ENCODE measurements at places on chromosomes 1 and 21.

GRCh38 chr1:112458756-112459155, 50.0 kb upstream of the WNT2B start:
- no peak for DNase-seq

- DNase-seq, result no peak
Observed at GRCh38 chr21:34962586-34963222, 86.4 kb downstream of the RUNX1 start.

DNA sequence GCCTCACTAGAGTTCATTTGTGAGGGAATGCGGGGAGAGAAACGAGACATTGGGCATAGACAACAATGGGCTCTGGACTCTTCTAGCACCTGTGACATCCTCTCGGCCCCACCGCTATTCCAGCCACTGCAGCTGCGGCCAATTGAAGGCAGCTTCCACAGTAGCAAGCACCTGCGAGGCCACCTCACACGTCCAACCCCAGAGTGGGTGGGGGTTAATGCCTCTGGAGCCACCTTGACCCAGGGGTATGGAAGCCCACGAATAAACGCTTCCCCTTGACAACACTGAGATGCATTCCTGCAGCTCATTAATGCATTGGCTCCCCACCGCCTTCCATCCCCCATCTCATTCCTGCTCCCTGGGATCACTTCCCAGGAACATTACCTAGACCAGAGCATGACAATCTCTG, 104.4 kb downstream of the GLIS1 start:
- no peak for DNase-seq

DNA sequence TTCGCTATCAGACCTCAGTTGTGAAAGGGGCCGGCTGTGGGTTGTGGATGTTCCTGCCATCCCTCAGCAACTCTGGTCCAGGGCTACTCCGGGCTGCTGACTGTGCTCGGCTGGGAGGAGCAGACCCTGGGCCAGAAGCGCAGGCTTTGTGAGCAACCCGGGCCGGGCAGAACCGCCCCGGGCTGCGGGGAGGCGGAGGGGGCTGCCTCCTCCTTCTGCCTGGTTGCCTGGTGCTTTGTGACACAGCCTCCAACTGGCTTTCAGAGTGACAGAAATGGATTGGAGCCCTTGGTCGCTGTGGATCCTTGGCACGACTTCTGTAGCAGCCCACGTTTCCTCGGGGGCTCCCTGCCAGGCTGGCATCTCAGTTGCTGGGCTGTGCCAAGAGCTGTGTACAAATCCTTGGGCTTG, 10.0 kb downstream of the DRAXIN start:
- DNase-seq, result no peak

- no peak for DNase-seq
Observed at GRCh38 chr1:33433509-33434362, 2.8 kb upstream of the PHC2 start.

DNA sequence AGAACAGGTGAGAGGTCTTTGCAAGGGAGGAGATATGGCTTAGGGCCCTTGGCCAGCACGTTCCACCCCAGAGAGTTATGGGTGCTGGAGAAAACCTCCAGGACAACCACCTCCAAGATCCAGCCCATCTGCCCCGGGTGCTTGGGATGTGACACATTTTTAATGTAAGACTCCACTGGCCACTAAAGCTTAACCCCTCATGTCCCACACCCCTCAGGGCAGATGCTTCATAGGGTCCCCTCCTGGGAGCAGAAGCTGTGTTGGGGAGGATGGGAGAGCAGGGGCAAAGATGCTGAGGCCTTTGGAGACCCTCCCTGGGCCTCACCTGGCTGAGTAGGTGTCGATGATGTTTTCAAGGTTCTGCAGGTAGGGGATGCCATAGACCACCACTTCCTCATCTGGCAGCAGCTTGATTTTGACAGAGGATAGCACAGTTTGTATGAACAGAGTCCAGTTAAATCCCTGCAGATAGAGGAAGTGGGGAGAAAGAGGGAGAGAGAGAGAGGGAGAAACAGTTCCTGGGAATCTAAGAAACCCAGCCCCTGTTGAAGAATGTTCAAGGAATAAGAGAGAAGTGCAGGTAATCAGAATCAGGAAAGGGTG, 11.9 kb downstream of the PRXL2B start:
- no peak for DNase-seq

GRCh38 chr21:21163904-21164303, 165.7 kb downstream of the NCAM2 start:
- peak; percentile 11 for DNase-seq

DNA sequence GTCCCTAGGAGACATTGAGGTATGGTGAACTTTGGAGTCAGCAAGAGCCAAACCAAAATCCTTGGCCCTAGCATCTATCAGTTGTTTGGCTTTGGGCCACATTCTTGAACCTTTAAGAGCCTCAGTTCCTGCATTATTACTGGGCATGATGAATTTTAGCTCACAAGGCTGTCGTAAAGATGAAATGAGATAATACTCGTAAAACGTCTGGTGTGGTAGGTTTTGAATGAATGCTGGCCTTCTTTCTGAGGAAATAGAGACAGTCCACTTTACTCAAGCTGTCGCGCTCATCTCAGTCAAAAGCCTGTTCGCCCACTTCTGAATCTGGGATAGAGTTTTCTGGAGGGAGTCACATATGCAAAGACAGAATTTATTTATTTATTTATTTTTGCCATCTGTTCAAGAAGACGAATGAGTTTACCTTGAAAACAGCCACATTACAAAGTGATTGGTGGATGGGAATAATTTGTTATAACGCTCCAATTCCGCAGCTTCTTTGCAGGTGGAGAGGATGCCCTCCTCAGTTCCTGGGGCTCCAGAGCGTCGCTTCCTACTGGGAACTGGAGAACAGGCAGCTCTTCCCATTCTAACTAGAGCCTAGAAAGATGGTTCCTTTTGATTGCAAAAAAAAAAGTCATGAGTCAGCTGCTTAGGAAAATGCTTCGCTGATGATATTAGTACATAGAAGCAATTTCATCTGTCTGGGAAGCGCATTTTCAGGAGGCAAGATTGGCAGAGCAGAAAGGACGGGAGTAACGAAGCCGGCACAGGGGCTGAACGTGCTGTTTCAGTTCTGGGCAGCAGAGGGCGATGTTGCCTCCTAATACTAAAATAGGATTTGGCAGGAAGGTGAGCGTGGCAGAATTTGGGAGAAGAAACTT, 49.9 kb upstream of the CYP2J2 start:
- no peak for DNase-seq

- DNase-seq, result no peak
Observed at GRCh38 chr1:213688655-213689054, 299.1 kb upstream of the PROX1 start.

DNA sequence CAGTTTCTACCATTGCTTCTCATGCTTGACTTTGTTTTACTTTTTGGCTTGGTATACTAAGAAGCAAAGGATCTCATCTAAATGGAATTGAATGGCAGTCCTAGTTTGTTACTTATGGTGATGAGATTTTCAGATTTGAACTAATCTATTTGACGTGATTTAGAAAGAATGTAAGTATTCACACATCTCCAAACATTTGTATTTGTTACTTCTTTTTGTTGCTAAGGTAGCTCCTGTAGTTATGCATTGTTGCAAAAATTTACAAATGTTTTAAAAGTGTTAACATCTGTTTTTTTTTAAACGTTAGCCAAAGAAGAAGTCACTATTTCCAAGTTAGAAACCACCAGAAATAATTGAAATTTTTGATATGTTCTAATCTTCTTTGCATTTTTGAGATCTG, 222.5 kb downstream of the RPS6KC1 start:
- DNase-seq, result no peak

- no peak for DNase-seq
Observed at GRCh38 chr21:33866826-33867225, 48.8 kb downstream of the ATP5PO start.

DNA sequence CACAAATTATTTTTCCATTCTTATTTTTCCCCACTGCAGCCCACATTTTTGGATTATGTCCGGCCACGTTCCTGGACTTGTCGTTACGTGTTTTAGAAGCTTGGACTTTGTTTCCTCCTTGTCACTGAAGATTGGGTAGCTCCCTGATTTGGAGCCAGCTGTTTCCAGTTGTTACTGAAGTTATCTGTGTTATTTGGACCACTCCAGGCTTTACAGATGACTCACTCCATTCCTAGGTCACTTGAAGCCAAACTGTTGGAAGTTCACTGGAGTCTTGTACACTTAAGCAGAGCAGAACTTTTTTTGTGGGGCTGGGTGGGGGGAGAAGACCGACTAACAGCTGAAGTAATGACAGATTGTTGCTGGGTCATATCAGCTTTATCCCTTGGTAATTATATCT, 12.2 kb upstream of the AXDND1 start:
- DNase-seq, result no peak

GRCh38 chr21:33370305-33370704, 32.9 kb upstream of the IFNGR2 start:
- no peak for DNase-seq

- no peak for DNase-seq
Observed at GRCh38 chr1:7366955-7367665, 404.0 kb upstream of the VAMP3 start.

All from activated T-helper 2 cell treated with anti-CD3 and anti-CD28 coated beads, Interferon-gamma antibody, Interleukin-2, Interleukin-4, amounts not matched to agents 10 μg/mL and 5 μg/mL and 100 μg/mL, durations not matched to agents 14 hours and 24 hours and 36 hours (primary cell).